ENCODE measurements at places on chromosomes 2 and 18.

DNA sequence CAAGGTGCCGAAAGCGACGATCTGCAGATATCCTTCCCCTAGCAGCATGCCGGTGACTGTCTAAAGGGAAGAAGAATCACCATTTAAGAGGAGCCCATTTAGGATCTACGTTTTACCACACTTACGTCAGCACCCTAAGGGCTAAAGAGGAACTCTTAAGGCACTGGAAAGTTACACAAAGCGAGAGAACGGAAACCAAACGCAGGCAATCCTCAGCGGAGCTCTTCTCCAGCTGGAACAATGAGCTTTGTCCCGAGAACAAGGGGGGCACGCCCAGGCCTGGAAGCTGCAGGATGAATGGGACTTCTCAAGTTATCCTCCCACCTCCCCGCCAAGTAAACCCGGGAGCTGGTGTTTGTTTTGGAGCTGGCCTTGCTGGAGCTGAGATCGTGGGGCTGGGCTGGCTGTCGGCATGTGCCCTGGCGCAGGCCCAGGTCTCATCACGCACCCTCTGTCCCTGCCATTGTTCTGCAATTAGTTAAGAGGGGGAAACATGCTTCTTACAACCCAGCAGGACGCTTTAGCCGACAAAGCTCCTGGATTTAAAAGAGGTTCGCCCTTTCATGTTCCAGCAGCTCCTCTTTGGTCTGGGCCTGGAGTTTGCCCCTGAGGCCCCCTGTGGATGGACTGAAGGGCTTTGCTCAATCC lies 36.4 kb downstream of the PXDN start:
- no peak for ATAC-seq

DNA sequence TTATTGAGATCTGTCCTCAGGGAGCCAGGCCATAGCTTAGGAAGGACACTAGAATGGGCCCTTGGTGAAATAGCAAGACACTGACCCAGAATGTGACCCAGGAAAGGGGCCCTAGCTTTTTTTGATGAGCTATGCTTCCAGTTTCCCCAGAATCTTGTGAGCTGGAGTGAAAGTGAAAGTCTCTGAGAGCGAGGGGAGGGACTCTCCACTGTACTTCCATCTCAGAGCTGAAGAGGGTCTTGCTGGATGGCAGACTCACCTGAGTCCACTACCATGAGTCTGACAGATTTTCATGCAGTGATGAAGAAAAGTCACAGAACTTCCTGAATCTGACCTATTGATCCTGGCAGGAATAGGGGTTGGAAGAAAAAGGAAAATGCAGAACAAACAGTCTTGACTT lies 3.1 kb downstream of the ARHGAP25 start:
- peak; percentile 12 for ATAC-seq

GRCh38 chr18:5987249-5987648 lies 91.9 kb upstream of the TMEM200C start:
- ATAC-seq: no peak

DNA sequence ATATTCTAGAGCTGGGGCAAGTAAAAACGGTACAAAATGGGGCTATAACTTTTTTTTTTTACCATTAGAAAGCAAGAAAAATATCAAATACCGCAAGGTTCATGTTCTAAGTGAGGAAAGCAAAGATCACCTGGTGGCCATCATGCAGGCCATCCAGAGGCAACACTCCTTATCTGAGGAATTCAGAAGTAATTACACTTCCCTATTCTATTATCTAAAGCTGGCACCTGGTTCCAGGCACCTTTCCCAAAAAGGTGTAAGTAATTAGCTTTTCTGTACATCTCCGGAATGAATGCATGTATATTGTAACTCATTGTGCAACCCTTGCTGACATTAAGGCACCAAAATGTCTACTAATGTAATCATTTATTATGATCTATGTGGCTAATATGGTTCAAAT lies 152.5 kb upstream of the GYPC start:
- no peak for ATAC-seq

DNA sequence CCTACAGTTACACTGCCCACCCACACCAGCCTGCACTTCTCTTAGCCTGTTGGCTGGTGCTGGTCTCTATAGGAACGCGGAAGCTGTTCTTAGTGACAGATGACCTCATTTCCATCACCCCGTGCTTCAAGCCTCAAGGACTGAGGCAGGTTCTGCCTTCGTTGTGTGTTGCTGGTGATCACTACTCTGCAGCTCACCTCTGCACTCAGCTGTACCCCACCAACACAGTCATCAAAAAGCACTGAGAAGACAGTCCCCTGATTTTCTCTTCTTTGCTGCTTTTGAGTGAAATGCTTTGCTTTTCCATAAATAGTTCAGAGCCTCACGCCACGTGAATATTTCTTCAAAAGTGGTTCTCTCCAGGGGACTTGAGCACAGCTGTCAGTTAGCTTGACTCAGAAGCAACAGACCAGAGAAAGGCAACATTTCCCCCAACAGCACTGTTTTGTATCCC lies 225.7 kb upstream of the CCDC150 start:
- no peak for ATAC-seq

DNA sequence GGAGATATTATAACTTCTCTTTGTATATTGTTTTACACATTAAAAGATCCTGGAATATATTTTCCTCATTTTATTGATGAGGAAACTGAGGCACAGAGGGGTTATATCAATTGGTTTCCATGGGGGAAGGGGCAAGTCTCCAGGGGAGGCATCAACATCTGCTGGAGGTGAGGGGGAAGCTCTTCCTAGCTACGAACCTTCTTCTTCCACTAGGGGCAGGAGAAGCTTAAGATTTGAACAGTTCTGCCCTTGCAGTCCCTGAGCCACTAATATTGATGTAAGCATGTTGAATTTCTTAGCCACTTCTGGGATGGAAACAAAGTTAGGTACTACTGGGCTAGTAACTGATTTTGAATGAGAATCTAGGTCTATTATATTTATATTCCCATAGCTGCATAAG lies 140.1 kb upstream of the AQP4 start:
- ATAC-seq: no peak

GRCh38 chr2:46150445-46150955 lies 146.7 kb upstream of the EPAS1 start:
- ATAC-seq: no peak

GRCh38 chr2:128416109-128416785 lies 97.6 kb upstream of the HS6ST1 start:
- ATAC-seq: no peak

DNA sequence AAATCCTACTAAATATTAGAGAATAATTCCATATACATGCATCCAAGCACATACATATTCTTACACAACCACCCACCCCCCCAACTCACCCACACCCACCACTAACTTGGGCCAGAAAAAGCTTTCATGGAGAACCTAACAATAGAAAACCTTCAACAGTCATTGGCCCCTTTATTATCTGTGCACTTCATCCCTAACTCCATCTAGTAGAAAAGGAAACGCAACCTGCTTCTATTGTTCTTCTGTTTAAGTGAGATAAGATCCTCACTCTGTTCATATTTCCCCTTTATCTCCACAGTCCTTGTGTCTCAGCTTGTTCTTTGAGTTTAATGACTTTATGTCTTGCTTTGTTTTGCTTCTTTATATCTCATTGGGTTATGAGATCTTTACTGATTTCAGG lies 1740.2 kb upstream of the CELF4 start:
- no peak for ATAC-seq

GRCh38 chr2:28626891-28627421 lies 124.7 kb upstream of the PPP1CB start:
- no peak for ATAC-seq

GRCh38 chr18:11002796-11003195 lies 146.6 kb downstream of the PIEZO2 start:
- ATAC-seq: no peak

DNA sequence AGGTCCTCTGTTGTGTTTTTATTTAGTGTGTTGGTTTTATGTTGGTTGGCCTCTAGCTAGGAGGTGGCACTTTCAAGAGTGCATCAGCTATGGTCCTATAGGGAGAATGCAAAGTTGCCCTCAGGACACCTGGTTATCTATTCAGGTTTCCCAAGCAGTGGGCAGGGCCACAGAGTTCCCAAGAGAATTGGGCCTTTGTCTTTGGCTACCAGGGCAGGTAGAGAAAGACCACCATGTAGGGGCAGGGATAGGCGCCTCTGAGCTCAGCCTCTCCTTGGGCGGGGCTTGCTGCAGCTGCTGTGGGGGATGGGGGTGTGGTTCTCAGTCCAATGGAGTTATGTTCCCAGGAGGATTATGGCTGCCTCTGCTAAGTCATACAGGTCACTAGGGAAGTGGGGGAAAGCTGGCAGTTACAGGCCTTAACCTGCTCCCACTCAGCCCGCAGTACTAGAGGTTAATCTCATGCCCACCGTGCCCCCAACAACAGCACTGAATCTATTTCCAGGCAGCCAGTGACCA lies 26.0 kb downstream of the ABCB11 start:
- ATAC-seq: no peak

GRCh38 chr2:86139981-86140380 lies 33.9 kb downstream of the PTCD3 start:
- ATAC-seq: no peak

GRCh38 chr2:159228081-159228581 lies 58.4 kb downstream of the WDSUB1 start:
- ATAC-seq: no peak

- no peak for ATAC-seq
Observed at GRCh38 chr2:118065015-118065706, 23.1 kb upstream of the INSIG2 start.

DNA sequence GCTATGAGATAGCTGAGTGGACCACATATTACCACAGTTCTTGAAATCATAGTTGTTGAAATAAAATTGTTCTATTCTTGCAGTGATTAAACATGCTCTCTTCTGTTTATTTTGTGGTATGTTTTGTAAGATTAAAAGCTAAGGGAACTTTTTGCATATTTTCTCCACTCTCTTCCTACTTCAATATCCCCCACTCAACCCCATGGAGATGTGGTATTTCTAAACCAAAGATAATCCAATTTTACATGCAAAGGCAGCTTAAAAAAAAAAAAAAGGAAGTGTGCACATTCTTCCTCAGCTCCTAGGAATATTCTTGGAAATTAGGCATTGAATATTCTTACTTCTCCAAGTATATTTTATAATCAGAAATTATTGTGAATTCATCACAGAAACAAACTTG lies 15.0 kb upstream of the PAX3 start:
- no peak for ATAC-seq

DNA sequence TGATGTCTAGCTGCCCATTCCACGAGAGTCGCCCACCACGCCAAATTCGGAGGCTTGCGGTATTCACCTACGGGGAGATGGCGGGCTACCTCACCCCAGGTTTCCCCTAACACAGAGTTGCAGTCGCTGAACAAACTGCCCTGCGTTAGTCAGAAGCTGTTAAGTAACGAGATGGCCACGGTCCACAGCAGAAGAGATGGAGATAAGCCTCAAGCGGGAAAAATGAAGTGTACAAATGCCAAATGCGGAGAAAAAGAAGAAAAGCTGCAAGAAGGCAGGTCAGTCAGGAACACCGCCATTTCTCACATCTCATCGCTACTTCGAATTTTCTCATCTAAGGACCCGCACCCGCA lies 425 bp downstream of the ASB3 start:
- ATAC-seq: peak; percentile 38

DNA sequence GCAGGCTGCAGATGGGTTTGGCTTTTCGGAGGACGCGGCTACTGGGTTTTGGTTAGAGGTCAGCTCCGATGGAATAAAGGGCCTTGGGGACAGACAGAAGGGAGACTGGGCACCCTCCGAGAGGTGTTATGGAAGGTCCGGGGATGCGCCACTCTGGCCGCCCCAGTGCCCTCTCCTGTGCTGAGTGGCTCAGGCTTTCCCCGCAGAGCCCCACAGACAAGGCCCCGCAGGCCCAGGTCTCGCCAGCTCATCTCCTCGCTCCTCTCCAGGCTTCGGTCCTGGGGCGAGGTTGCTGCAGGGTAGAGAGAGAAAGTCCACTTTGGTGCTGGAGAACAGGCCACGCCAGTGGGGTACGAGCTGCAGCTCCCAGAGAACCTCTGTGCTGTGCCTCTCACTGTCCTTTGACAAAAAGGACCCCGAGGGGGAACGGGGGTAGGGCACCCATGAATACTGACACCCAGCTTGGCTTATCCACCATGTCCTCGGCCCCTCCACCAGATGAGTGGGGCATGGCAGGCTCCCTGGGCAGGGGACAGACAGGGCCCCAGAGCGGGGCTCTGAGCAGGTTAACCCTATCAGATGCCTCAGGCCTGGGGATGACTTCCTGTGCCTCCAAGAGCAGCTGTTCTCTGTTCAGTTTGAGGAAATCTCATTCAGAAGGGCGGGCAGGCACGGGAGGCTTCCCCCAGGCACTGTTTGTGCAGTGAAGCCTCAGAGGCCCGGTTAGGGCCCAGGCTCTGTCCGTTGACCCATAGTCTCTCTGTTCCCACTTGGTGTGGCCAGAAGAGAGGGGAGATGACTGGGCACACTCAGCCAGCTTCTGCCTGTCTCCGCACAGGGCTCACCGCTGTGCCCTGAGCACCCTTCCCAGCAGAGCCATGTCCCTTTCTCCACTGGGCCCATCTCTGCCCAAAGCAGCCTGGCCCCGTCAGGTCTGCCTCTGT lies 15.7 kb upstream of the CNNM3 start:
- peak; percentile 10 for ATAC-seq

DNA sequence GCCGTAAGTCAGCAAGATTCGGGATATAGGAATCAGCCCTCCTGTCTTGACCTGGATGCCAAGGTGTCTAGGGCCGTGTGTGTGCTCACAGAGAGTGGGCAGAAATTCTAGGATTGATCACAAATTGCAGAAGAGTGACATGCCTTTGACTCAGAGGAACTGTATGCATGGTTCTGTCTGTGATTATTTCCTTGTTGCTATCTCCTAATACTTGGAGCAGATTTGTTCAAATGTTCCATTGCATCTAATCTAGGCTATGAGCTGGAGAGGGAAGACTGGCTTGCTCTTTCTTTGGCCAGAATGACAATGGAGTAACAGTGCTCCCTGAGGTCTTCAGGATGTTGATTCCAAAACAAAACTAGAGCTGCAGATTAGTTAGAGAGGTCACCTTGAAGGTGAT lies 115.0 kb downstream of the EN1 start:
- ATAC-seq: no peak
